ENCODE measurements at places on chromosomes 5 and 9. TPM values are rescaled to one million over a fixed set of nuclear protein-coding genes. Genes with fewer than 3 reads are reported as not detected.

Gene SPINK5
- total RNA-seq, result 0.85 TPM

Gene REEP2
- 0.68 TPM for total RNA-seq

Gene SLC34A3
- total RNA-seq, result not detected

Gene TIMD4
- not detected for total RNA-seq

Gene TMOD1
- total RNA-seq, result 5.2 TPM

Gene IFNB1
- total RNA-seq, result not detected

Gene OLFML2A
- total RNA-seq, result 2.2 TPM

Gene TAF11L5
- total RNA-seq, result not detected

Gene OR1Q1
- total RNA-seq, result not detected

Gene SLC6A7
- not detected for total RNA-seq
